ENCODE measurements at places on chromosomes 2 and 18.
A peak's percentile ranks its signal among the peaks of the same experiment; 100 is the strongest.

DNA sequence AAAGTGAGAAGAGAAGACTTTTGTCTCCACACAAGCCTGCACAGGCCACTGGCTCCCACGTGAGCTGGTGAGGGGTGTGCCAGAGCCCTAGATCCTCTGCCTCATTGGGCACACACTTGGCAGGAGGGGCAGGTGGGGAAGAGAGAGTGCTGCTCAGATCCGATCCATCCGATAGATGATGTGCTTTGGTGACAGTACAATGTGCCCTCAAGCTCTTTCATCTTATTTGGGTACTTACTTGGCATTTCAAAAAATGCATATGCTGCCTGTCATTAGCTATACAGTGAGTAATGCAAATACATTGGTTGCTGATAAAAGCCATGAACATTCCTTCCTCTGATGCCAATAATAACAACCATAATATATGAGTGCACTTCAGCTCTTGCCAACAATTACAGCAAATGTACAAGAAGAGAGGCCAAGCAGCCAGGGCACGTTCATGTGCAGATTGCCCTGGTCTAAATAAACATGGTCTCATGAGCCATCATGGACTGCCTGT, 255.3 kb downstream of the VAPA start:
- no peak for DNase-seq

- DNase-seq = no peak
These were observed 278.4 kb downstream of the PRKCE start for GRCh38 chr2:45929674-45930395.

- no peak for DNase-seq
These were observed 711 bp downstream of the DOK6 start for GRCh38 chr18:69401226-69401971.

DNA sequence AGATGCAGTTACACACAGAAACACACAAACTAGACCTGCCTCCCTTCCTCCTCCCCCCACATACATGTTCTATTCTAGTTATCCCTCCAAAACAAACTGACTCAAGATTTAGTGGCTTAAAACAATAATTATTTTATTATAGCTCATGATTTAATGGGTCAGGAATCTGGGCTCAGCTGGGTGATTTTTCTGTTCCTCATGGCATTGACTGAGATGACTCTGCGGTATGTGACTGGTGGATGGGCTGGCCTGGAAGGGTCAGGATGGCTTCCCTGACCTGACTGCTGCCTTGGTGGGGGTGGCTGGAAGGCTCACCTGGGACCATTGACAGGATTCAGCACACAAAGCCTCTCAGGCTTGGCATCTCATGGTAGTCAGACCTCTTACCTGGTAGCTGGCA, 33.7 kb upstream of the NTSR2 start:
- DNase-seq = no peak

GRCh38 chr2:157810037-157810436, 66.1 kb downstream of the ACVR1 start:
- DNase-seq = no peak

DNA sequence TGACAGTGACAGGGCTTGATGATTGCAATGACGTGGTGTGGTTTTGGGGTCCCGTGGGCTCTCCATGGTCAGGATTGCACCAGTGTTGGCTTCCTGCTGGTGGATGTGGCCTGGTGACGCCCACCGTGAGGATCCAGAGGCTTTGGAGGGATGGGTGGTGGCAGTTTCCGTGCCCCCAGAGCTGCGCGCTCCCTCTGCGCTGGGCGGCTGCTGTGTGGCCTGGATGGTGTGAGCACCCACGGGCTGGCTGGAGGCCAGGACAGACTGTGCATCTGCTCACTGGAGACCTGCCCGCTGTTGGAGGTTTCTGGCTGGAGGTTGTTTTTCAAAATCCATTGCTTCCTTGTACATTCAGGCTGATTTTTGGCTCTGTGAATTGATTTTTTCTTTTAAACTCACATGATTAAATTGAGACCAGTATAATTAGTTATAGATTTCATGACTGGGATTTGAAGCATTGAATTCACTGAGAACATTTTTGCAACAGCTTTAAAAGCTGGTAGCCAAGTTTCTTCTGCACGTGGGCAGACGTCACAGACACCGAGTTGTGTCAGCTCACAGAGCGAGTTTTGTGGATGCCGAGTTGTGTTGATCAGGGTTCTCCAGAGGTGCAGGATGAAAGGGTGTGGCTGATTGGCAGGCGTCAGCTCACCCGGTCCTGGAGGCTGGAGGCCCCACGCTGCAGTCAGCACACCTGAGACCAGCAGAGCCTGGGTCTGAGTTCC, 72.7 kb downstream of the KCNG2 start:
- no peak for DNase-seq

GRCh38 chr18:9455718-9456511, 19.4 kb upstream of the RALBP1 start:
- no peak for DNase-seq

GRCh38 chr18:59672235-59672711, 24.9 kb downstream of the CCBE1 start:
- DNase-seq = no peak

GRCh38 chr2:120257522-120257921, 4.9 kb downstream of the RALB start:
- DNase-seq = no peak

DNA sequence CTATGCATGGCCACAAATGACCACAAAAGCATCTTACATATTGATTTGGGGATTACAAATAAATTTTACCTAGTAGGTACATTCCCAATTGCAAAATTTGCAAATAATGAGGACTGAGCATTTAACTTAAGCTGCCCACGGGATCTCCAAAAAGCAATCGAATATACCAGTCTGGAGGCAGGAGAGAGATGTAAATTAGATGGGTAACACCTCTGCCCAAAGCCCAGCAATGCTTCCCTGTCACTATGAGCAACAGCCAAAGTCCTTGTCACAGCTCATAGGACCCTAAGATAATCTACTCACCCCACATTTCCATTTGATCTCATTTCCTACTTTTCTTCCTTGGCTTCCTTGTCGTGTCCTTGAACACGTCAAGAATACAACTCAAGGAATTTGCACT, 172.2 kb downstream of the SUCLG1 start:
- no peak for DNase-seq

GRCh38 chr2:61178603-61179545, 16.9 kb downstream of the C2orf74 start:
- DNase-seq = no peak

DNA sequence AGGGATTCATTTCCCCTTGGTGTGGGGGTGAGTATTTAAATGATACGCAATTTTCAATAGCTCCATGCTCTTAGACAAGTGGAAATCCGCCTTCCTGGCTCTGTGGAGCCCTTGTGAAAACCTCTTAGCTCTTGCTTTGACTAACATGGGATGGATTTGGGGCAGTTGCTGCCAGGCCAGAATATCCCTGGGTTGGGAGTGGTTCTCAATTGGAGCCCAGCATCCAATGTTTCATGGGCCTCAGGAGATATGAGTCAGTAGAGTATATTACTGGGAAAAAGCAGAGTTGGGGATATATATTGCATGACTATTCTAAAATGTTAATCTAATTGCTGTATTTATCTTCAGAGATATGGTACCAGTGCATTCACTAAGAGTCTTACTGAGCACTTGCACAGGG, 104.4 kb upstream of the IL1R2 start:
- no peak for DNase-seq

DNA sequence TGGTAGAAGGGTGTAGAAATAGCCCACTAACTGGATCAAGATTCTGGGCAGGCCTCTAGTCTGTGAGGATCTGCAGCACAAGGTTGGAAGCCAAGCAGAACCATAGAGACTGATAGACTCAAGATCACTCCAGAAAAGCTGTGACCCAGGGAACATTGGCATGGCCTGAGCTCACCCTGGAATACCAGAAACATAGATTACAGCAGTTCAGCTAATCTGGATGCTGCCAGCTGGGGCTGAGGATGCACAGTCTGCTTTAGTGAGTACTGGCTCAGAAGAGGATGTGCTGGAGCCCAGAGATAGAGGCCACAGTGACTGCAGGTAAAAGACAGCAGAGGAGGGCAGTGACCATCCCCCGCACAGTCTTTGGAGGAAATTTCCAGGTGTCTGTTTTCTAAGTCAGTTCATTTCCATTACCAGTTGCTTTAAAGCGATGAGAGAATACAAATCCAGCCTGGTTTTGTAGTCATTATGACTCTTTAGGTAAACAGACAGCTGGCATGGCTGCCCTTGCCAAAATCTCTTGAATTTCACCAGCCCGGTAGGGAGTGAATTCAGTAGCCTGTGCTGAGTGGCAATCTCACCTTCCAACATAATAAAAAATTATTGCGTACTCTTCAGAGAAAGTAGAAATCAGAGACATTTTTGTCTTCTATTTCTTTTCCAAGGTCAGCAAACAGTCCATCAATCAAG, 119.2 kb downstream of the ANTXR1 start:
- DNase-seq = no peak

DNA sequence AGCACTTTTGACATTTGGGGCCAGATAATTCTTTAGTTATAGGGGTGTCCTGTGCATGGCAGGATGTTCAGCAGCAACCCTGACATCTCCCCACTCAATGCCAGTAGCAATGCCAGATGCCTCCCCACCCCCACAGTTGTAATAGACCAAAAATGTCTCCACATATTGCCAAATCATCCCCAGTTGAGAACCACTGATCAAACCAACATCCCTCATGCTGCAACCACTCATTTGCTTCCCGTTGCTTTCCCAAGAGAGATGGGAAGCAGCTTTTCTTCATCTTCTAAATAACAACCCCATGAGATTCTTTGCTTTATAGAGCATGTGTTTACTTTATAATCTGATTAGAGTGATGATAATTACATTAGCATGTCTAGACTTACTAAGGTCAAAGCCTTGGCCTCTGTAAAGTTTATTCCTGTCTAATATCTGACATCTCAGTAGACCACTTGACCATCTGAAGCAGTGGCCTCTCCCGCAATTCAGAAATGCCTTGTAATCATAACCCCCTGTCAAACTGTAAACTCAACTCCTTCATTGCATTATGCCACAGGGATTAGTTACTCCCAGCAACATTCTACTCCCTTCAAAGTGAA, 28.7 kb upstream of the C1D start:
- no peak for DNase-seq

DNA sequence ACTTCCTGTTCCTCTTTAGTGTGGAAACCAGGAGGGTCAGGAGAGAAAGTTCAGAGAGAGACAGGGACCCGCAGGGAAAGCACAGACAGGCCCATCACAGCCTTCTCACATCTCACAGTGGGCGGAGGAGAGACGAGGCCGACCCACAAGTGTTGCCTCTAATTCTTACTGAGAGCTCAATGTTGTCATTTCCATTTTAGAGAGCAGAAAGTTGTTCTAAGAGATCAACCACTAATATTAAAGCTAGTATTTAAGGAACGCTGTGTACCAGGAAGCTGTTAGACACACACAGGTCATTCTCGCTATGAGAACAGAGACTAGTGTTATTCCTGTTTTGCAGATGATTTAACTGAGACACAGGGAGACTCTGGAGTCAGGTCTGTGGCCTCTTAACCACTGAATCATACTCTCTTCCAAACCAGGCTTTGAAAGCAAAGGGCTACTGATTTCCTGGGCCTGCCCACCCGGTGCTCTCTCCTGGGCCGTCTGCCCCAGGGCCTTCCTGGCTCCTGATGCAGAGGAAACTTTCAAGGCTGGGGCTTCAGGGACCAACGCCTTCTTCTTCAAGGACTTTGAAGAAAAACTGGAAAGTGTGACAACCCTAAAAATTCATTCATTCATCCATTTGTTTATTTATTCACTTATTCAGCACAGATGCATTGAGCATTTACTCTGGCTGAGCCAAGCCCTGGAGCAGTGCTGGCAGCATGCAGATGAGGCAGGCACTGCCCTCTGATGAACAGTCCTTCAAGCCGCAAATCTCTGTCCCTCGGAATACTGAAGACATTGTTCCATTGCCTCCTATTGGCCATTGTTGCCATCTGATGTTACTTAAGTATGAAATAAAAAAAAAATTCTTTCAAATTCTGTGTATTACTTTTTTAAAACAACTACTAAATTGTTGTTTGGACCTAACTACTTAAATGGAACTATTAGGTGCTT, 37.2 kb upstream of the BIN1 start:
- no peak for DNase-seq

DNA sequence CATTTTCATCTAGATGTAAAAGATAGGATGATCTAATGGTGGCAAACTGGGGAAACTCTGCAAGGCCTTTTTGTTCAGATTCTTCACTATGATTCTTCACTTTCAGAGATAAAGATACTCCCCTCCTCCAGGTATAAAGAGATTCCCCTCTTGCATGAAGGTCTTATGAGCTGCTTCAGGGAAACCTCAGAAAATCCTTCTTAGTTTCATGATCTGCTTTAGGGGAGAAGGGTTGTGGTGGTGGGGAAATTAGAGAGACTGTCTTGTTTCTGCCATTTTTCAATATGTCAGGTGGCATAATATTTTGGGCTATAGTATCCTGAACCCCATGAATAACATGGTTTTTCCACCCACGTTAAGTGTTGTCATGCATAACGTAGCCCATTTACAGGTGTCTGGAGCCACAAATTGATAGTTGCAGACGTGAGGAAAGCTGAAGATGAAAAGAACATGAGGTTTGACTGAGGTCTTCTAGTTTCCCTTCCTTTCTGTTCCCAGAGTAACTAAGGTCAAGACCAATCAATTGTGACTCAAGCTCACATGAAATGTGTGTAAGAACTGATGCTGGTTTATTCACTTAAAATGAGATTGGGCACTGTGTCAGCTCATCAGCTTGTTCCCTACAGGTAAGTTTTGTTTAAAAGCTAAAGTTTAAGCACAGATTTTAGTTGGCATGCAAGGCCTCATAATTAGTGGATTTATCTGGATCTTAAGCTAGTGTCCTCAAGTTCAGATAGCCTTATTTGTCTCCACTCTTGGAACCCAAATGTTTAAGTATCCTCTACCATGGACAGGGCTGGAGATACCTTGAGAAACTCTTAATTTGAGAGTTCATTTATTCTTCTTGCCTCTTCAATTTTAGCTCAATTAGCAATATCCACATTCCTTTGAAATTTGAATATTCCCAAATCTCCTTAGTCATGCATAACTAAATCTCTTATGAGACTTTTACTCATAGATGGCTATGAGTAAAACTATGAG, 304.5 kb upstream of the FANCL start:
- no peak for DNase-seq

DNA sequence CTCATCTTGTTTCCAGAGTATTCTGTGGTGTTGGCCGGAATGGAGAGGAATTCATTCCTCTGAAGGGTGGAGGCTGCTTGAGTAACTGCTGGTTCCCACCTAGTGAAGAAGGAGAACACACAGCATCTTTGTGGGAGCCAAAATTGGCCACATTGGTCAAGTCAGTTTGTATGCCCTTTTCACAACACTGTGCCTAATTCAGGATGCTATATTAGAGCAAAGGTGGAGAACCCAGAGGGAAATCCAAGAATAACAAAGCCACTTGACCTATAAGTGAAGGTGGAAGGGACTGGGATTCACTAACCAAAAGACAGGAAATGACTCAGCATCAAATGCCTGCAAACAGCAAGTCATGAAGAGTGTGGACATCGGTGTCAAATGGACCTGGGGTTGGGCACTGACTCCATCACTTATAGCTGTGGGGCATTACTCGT, 27.3 kb upstream of the MLPH start:
- DNase-seq = no peak

GRCh38 chr2:96146153-96146880, 1.1 kb upstream of the DUSP2 start:
- peak; percentile 78 for DNase-seq
